ENCODE measurements at places on chromosomes 13 and 19. TPM values are rescaled to one million over a fixed set of nuclear protein-coding genes. Genes with fewer than 3 reads are reported as not detected.

DNA sequence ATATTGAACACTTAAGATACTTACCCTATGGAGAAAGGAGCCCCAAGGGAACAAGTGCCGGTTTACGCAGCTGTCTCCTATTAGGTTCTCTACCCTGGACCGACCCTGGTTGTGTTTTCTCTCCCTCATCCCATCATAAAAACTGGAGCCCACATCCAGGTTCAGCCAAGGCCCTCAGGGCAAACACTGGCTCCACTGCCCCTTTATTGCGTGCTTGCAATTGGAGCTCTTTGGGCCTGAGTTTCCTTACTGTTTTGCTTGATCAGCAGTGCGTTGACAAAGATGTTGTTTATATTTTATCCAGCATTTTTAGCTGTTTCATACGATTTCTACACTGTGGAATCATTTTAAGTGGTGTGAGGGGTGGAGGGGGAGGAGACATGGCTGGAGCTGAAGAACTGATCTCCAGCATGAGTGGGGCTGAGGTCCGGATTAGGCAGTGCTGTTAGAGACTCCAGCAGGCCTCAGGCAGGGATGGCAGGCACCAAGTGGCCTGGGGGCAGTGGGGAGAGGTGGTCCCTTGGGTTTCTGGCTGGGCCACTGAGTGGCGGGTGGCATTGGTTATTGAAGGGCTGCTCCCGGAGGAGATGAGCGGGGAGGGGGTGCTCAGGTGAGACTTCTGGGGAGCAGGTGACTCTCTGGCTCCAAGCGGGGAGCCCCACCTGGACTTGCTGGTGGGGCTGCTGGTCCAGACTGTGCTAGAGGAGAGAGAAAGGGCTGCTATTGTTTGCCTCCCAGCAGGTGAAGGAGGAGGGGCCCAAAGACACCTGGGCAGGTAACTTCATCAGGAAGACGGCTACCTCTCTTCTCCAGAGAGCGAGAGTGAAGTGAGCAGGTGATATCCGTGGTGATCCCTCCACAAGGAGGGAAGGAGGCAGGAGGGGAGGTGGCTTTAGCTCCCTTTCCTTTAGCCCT, 62.4 kb upstream of the RNF113B start:
- no peaks in the 10 kb centered on the region for H3K4me1 ChIP-seq
- peaks cover 5% of the 10 kb centered on the region for H3K27me3 ChIP-seq
- H3K36me3 ChIP-seq: no peaks in the 10 kb centered on the region

- H3K27ac ChIP-seq: no peak overlapping the region
- DNase-seq: no peak
- no peaks in the 10 kb centered on the region for H3K36me3 ChIP-seq
Observed at GRCh38 chr13:90872491-90873025, 474.9 kb upstream of the MIR17HG start.

GRCh38 chr13:41407380-41407779, 50.0 kb upstream of the RGCC start:
- no peak overlapping the region for H3K4me3 ChIP-seq
- no peaks in the 10 kb centered on the region for H3K4me1 ChIP-seq
- H3K36me3 ChIP-seq: no peaks in the 10 kb centered on the region
- H3K27ac ChIP-seq: no peak overlapping the region
- no peak for DNase-seq
- H3K27me3 ChIP-seq: peaks cover 6% of the 10 kb centered on the region

DNA sequence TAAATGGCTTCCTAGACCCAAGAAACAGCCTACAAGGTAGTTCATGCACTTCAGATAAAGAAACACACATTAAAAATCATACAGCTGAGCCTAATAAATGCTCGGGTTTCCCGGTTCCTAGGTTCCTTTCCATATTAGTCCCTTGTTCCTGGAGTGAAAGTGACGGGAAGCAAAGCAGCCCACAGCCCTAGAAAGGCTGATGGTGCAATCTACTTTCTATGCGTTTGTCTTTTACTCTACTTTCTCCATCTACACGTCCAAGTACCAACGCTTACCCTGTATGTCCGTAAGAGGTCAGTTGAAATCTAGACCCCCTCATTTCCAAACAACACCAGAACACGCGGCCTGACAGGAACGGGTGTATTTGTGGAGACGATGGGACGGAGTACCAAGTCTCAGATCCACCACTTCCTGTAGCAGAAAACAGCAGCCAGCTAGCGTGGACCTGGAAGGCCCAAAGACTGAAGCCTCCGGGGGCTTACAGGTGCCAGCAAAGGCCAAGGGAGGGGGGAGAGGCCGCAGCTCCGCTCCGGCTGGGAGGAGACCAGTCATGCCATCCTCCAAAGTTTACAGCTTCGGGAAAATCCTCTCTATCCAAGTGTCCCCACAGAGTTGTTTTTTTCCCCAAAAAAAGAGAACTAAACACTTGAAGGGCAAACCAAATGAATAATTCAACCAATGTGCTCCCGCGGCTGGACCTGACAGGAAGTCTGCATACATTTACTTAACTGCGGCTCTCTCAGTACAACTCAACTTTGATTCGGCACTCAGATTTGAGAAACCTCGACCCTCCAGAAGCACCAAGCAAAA, 34.1 kb downstream of the STK24 start:
- peak overlapping the region; percentile 73 for H3K27ac ChIP-seq
- no peak for DNase-seq
- H3K36me3 ChIP-seq: peaks cover 20% of the 10 kb centered on the region
- no peaks in the 10 kb centered on the region for H3K27me3 ChIP-seq

GRCh38 chr19:45496349-45496953, 396 bp downstream of the RTN2 start:
- H3K27ac ChIP-seq: no peak overlapping the region
- peak; percentile 53 for DNase-seq
- no peaks in the 10 kb centered on the region for H3K36me3 ChIP-seq
- peaks cover 45% of the 10 kb centered on the region for H3K4me1 ChIP-seq
- peaks cover 12% of the 10 kb centered on the region for H3K27me3 ChIP-seq

DNA sequence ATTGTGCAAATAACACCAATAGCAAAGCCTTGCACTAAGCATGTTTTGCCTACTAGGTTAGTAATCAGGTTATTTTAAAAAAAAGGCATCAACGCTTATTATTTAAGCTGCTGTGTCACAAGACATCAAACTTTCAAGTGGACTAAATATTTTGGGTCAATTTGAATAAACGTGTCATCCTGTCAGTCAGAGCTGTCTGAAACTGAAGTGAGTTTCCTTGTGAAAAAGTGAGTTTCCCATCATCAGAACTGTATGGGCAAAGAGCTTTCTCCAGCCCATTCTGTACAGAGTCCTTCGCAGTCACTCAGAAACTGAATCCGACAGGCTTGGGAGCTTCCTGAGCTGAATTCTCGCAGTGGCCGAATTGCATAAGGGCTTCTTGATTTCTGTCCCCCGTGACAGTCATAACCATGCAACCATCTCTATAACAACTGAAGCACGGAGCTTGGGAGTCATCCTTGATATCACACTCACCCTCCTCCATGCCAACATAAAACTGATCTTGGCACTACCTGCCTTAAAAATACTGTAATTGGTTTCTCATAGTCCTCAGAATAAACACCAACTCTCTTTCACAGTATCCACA, 139.8 kb downstream of the MIPEP start:
- no peaks in the 10 kb centered on the region for H3K27me3 ChIP-seq
- H3K36me3 ChIP-seq: peaks cover 13% of the 10 kb centered on the region
- no peak overlapping the region for H3K4me3 ChIP-seq
- DNase-seq: no peak
- H3K4me1 ChIP-seq: peaks cover 21% of the 10 kb centered on the region

The CCNE1 gene
- total RNA-seq: 4.1 TPM

DNA sequence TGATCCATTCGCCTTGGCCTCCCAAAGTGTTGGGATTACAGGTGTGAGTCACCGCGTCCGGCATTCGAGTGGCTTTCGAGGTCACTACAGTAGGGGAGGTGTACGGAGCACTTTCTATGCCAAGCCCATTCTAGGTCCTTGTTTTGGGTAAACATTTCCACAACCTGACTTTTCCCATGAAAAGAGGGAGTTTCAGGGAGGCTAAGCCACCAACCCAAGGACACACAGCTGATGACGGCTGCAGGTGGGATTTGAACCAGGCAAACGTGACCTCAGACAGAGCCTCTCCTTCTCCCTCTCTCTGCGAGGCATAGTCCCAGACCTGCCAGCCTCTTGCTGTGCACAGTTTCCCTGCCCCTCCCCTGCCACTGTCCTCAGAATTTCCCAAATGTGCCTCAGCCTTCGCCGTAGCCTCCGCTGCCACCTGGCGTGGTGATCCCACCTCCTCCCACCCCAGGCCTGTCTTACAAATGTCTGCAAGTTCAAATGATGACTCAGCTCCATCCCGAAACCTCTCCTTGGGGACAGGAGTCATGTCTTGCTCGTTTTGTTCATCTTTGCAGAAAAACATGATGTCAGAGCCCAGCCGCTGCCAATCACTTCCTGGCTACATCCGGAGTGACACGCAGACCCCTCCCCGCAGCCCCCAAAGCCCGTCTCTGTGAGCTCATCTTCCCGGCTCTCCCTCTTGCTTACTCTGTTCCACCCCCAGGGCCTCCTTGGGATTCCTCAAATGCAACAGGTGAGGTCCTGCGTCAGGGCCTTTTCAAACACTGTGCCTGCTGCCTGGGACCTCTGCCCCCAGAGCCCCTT, 6.6 kb upstream of the GADD45B start:
- no peaks in the 10 kb centered on the region for H3K36me3 ChIP-seq
- no peak overlapping the region for H3K27ac ChIP-seq
- DNase-seq: no peak
- no peaks in the 10 kb centered on the region for H3K27me3 ChIP-seq
- H3K4me3 ChIP-seq: no peak overlapping the region

- H3K4me3 ChIP-seq: no peak overlapping the region
- no peaks in the 10 kb centered on the region for H3K4me1 ChIP-seq
- DNase-seq: no peak
- H3K27me3 ChIP-seq: no peaks in the 10 kb centered on the region
Observed at GRCh38 chr13:39347926-39348901, 254.8 kb downstream of the LHFPL6 start.

DNA sequence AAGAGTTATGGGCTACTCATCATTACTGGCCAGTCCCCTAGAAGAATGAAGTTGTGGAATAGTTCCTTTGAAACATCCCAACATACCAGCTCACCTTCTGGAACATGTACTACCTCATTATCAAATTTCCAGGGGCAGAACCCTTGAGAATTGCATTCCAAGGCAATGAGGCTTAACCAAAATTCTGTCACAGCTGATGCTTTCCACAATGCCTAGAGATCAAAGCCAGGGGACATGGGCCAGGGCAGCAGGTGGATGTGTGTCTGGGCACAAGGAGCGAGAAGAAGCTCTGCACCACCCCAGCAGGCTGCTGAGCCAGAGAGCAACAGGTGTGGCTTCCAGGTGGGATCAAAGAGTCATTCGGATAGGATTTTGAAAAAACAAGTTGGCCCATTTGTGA, 362.1 kb downstream of the EFNB2 start:
- H3K4me3 ChIP-seq: no peak overlapping the region
- no peak overlapping the region for H3K27ac ChIP-seq
- H3K36me3 ChIP-seq: no peaks in the 10 kb centered on the region
- H3K27me3 ChIP-seq: no peaks in the 10 kb centered on the region

DNA sequence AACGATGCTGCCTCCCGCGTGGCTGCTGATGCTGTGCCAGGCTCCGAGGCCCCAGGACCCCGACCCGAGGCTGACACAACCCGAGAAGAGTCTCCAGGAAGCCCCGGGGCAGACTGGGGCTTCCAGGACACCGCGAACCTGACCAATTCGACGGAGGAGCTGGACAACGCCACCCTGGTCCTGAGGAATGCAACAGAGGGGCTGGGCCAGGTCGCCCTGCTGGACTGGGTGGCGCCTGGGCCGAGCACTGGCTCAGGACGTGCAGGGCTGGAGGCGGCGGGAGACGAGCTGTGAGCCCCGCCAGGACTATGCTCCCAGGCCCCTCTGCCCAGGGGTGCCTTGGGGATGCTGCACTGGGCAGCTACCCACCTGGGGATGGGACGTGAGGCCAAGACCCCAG, 10.7 kb downstream of the SIRT6 start:
- H3K27ac ChIP-seq: no peak overlapping the region
- H3K36me3 ChIP-seq: peaks cover 14% of the 10 kb centered on the region
- H3K4me3 ChIP-seq: no peak overlapping the region
- no peak for DNase-seq
- no peaks in the 10 kb centered on the region for H3K4me1 ChIP-seq
- H3K27me3 ChIP-seq: peaks cover 17% of the 10 kb centered on the region

DNA sequence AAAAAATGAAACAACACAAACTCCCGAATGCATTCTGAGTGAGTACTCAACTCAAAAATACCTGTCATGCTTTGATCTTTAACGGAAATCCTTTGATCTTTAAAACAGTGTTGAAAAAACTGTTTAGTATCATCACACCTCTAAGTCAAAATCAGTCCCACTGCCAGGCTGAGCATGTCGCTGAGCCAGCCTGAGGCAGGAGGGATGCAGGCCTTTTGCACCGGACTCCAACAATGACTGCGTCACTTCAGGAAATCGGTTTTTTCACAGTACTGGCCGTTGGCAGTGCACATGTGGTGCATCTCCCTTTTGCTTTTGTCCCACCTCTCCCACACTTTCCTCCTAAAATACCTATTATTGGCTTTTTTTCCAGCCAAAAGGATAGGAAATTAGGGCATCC, 78.2 kb downstream of the SHISA2 start:
- no peak overlapping the region for H3K4me3 ChIP-seq
- peaks cover 2% of the 10 kb centered on the region for H3K4me1 ChIP-seq
- no peak for DNase-seq
- H3K36me3 ChIP-seq: no peaks in the 10 kb centered on the region
- H3K27ac ChIP-seq: no peak overlapping the region

DNA sequence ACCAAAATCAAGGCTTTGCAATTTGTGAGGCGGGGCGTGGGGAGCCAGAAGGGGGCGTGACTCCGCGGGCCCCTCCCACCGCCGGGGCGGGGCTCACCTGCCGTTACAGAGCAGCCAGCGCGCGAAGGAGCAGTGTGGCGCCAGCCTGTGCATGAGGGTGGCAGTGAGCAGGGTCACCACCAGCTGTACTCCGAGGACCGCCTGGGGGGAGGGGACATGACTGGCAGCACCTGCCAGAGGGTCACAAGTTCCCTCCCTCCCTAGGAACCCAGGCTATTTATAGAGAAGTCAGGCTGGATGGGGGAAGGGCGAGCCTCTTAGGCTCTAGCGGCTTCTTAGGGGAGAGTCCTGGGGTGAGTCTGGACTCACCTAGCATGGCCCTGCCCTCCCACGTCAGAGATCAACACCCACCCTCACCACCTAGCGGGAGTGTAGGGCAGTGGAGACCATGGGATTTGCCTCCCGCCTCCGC, 3.6 kb downstream of the TMEM161A start:
- H3K27me3 ChIP-seq: no peaks in the 10 kb centered on the region
- no peak overlapping the region for H3K27ac ChIP-seq
- peak; percentile 50 for DNase-seq
- H3K4me3 ChIP-seq: peak overlapping the region; percentile 47
- peaks cover 7% of the 10 kb centered on the region for H3K36me3 ChIP-seq
